ENCODE measurements at places on chromosomes 1 and 21.

GRCh38 chr1:79726321-79726720 is 719.8 kb upstream of the ADGRL4 start:
- no peak for DNase-seq

- no peak for DNase-seq
Measured at GRCh38 chr1:235297579-235297978, 30.4 kb downstream of the ARID4B start.

DNA sequence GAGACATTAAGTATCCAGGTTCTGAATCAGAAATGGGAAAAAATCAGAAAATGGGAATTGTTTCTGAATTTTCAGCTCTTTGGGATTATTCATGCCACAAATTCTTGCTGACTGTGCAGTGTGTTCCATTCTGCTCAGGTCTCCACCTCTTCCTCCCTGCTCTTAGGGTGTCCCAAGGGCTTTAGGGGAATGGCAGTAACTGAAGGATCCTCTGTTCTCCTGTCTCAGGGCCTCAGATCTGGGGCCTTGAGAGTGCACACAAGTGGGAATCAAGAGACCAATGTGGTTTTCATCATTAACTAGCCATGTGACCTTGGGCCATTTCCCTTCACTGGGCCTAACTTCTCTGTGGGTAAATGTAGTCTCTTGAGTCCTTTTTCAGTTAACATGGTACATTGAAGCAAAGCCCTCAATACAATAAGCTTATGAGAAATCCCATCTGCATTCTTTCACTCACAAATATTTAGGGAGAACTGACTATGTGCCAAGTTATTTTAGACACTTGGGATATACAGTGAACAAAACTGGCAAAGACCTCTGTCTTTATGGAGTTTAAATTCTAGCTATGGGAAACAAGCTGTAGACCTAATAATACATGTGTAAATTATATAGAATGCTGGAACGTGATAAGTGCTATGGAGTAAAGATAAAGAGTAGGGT is 75.7 kb upstream of the SPATA6 start:
- no peak for DNase-seq

GRCh38 chr1:234745844-234746797 is 136.1 kb upstream of the IRF2BP2 start:
- DNase-seq: no peak

DNA sequence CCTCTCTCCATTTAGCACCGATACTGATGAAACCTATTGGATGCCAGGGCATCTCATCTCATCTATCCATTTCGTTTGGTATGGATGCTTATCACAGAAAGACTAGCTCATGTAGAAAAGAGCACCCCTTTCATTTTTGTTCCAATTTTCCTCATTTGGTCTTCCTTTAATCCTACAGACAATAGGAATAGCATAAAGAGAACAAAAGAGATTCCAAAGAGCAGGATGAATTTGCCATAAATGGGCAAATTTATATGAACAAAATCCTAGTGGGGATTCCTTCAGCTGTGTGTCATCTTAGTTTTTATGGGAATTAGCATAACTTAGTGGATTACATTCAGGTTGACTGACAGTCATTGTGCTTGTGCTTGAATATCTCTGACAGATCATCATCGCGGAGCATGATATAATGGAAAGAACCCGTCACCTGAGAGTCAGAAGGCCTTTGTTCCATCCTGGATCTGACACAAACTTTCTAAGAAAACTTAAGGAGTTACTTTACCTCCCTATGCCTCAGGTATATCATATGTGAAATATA is 777.5 kb upstream of the ADGRL2 start:
- no peak for DNase-seq

GRCh38 chr1:93599479-93599878 is 82.2 kb downstream of the BCAR3 start:
- DNase-seq: no peak

- DNase-seq: no peak
Measured at GRCh38 chr1:1080122-1080757, 6.1 kb upstream of the RNF223 start.

All from B cell (primary cell).